ENCODE measurements at places on chromosomes 12 and 14.

- no peak for DNase-seq
- H3K4me3 ChIP-seq: no peak overlapping the region
- no peaks in the 10 kb centered on the region for H3K4me1 ChIP-seq
- H3K36me3 ChIP-seq: no peaks in the 10 kb centered on the region
- H3K27ac ChIP-seq: no peak overlapping the region
These were observed 105.3 kb upstream of the GSC start for GRCh38 chr14:94875256-94875655.

GRCh38 chr12:132539016-132539773, 49.2 kb downstream of the FBRSL1 start:
- no peaks in the 10 kb centered on the region for H3K27me3 ChIP-seq
- no peaks in the 10 kb centered on the region for H3K36me3 ChIP-seq
- no peak overlapping the region for H3K27ac ChIP-seq
- no peak for DNase-seq

GRCh38 chr12:11693067-11693466, 43.6 kb downstream of the ETV6 start:
- H3K4me1 ChIP-seq: no peaks in the 10 kb centered on the region
- H3K4me3 ChIP-seq: no peak overlapping the region
- no peaks in the 10 kb centered on the region for H3K27me3 ChIP-seq
- DNase-seq: no peak
- no peaks in the 10 kb centered on the region for H3K36me3 ChIP-seq
- no peak overlapping the region for H3K27ac ChIP-seq

DNA sequence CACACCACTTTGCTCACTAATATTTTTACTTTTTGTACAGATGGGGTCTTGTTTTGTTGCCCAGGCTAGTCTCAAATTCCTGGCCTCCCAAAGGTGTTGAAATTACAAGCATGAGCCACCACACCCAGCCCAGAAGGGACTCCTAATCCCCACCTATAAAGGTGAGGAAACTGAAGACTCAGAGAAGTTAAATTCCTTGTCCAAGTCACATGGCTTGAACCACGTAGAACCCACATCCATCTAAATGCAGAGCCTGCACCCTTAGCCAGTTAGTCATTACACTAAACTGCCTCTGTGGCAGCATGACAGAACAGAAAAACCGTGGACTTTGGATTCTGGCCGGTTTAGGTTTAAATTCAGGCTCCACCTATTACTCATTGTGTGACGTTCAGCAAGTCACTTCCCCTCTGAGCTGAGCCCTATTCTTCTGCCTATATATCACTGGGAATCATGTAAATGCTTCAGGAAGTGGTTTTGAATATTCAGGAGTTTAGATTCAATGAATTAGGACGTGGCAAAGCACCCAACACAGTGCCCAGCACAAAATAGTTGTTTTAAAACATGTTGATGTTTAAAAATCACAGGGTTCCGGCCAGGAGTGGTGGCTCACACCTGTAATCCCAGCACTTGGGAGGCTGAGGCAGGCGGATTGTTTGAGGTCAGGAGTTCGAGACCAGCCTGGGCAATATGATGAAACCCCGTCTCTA, 3.0 kb upstream of the CORO1C start:
- H3K27ac ChIP-seq: no peak overlapping the region
- H3K36me3 ChIP-seq: no peaks in the 10 kb centered on the region
- no peak overlapping the region for H3K4me3 ChIP-seq
- H3K4me1 ChIP-seq: peaks cover 11% of the 10 kb centered on the region

GRCh38 chr12:50505675-50506530, 1.1 kb downstream of the DIP2B start:
- peak overlapping the region; percentile 74 for H3K27ac ChIP-seq
- H3K36me3 ChIP-seq: no peaks in the 10 kb centered on the region
- peak overlapping the region; percentile 90 for H3K4me3 ChIP-seq
- peaks cover 55% of the 10 kb centered on the region for H3K4me1 ChIP-seq
- H3K27me3 ChIP-seq: no peaks in the 10 kb centered on the region
- DNase-seq: no peak

DNA sequence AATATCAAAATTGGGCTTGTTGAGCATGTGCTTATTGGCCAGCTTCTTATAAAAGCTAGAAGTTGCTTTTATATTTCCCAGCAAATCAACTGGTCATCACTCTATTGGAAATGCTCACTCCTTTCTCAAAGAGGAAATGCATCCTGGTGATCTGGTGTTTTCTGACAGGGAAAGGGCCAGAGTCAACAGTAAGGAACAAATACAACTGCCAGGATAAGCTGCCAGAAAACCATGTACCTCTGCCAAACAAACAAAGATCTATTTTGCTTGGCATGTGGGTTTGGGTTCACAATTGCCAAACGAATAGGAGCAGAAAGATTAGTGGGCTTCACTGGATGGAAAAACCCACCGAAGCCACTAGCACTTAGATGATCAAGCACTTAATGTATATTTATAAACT, 126.9 kb upstream of the PDZRN4 start:
- H3K4me1 ChIP-seq: no peaks in the 10 kb centered on the region
- no peaks in the 10 kb centered on the region for H3K27me3 ChIP-seq
- no peak overlapping the region for H3K27ac ChIP-seq
- no peak for DNase-seq

- H3K27ac ChIP-seq: no peak overlapping the region
- H3K36me3 ChIP-seq: no peaks in the 10 kb centered on the region
- H3K4me1 ChIP-seq: no peaks in the 10 kb centered on the region
- H3K4me3 ChIP-seq: no peak overlapping the region
- H3K27me3 ChIP-seq: no peaks in the 10 kb centered on the region
These were observed 37.5 kb downstream of the PLCZ1 start for GRCh38 chr12:18700271-18700670.

DNA sequence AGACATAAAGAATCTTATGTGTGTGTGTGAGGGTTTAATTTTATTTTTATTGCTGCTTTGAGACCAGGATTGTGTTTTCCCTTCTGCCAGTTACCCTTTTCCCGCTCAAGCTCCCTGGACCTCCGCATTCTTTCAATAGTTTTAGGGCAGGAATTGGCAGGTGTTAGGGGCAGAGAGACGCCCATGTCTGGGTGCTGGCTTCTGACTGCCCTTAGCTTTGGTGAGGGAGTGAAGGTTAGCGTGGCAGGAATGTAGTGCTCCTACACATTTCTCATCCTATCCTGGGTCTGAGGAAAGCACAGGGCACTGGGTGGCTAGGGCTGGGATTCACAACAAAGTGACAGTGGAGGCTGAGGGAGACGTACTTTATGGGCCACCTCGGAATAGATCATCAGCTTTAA, 428.1 kb downstream of the ZFP36L1 start:
- DNase-seq: no peak
- no peak overlapping the region for H3K27ac ChIP-seq
- no peaks in the 10 kb centered on the region for H3K27me3 ChIP-seq
- H3K36me3 ChIP-seq: no peaks in the 10 kb centered on the region

DNA sequence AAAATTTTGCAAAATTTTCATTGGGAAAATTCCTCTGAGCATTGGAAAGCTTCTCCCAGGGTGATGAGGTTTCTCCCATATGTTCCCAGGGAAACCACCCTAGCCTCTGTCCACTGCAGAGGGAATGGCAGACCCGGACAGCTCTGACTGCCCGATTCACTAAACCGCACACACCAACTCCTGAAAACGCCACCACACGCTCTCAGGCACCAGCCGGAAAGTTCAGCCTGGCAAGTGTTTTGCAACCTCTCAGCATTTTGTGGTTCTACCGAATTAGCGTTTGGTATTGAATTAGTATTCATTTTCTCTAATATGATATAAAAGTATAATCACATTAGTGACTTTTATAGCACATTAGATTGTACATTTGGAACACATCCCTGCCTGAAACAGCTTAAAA, 213.4 kb downstream of the PHETA1 start:
- H3K27me3 ChIP-seq: peaks cover 6% of the 10 kb centered on the region
- no peak overlapping the region for H3K27ac ChIP-seq
- H3K36me3 ChIP-seq: no peaks in the 10 kb centered on the region
- no peaks in the 10 kb centered on the region for H3K4me1 ChIP-seq

- no peak for DNase-seq
- H3K4me3 ChIP-seq: peak overlapping the region; percentile 92
- no peaks in the 10 kb centered on the region for H3K36me3 ChIP-seq
- no peaks in the 10 kb centered on the region for H3K27me3 ChIP-seq
- H3K27ac ChIP-seq: peak overlapping the region; percentile 98
These were observed 418 bp downstream of the AMN1 start for GRCh38 chr12:31728289-31728916.

DNA sequence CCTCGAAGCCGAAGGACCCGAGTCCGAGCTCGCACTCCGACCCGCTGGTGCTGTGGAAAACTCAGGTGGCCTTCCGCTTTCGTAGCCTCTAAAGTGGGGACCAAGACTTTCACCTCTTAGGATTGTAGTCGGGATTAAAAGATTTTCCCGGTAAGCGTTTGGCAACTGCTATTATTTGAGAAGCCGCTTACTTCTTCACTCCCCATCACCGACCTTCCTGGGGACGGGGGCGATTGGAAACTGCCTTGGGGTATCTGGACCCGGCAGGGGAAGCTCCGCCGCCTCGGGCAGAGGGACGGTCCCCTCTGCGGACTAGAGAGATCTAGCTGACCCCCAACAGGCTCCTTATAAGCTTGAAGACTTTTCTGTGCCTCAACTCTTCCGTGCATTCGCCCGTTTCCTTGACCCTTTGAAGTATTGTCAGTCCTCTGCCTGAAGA, 659 bp downstream of the TRAFD1 start:
- H3K36me3 ChIP-seq: no peaks in the 10 kb centered on the region
- no peak for DNase-seq
- H3K4me3 ChIP-seq: peak overlapping the region; percentile 88
- peaks cover 51% of the 10 kb centered on the region for H3K4me1 ChIP-seq

- H3K4me1 ChIP-seq: peaks cover 29% of the 10 kb centered on the region
- no peaks in the 10 kb centered on the region for H3K27me3 ChIP-seq
- no peak overlapping the region for H3K4me3 ChIP-seq
These were observed 15.8 kb upstream of the TMEM30B start for GRCh38 chr14:61296719-61297502.

DNA sequence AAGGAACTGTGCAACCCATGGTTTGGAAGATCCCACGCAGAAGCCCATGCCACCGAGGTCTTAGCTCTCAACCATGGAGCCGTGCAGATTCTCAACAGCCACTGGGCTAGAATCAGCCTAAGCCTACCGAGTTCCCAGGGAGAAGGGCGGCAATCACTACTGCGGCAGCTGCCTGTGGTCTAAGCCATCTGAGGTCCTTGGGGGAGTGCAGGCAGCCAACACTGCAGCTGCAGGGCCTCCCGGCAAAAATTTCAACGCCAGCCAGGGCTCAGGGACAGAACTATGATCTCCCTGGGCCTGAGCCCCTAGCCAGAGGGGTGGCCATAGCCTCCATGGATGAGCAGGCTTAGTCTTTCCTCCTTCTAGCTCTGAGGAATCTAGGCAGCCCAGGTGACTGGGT, 156.8 kb upstream of the CLEC14A start:
- H3K4me1 ChIP-seq: no peaks in the 10 kb centered on the region
- DNase-seq: no peak
- no peaks in the 10 kb centered on the region for H3K27me3 ChIP-seq

GRCh38 chr14:61498303-61498702, 176.9 kb downstream of the PRKCH start:
- H3K27ac ChIP-seq: no peak overlapping the region
- no peaks in the 10 kb centered on the region for H3K27me3 ChIP-seq
- DNase-seq: no peak
- peaks cover 57% of the 10 kb centered on the region for H3K4me1 ChIP-seq
- H3K36me3 ChIP-seq: peaks cover 15% of the 10 kb centered on the region
- no peak overlapping the region for H3K4me3 ChIP-seq

- H3K4me3 ChIP-seq: no peak overlapping the region
- no peak for DNase-seq
- peaks cover 18% of the 10 kb centered on the region for H3K4me1 ChIP-seq
- no peak overlapping the region for H3K27ac ChIP-seq
These were observed 15.0 kb upstream of the EMP1 start for GRCh38 chr12:13181375-13182070.

DNA sequence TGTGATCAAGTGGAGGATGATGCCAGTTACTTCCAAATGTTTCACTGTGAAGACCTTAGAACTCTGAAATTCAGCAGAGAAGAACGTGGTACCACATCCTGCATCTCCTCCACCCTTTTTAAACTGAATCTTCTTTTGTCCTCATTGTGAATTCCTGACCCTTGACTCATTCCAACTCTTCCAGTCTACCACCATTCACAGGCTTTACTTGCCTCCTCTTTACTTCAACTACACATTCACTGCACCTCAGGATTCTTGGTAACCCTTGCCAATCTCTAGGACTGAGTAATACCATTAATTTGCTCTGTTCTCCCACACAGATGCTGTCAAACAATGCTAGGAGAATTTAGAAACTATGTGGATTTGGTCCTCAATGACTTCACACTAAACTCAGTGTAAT, 37.3 kb downstream of the PPP1R12A start:
- peaks cover 33% of the 10 kb centered on the region for H3K4me1 ChIP-seq
- H3K27ac ChIP-seq: no peak overlapping the region
- no peaks in the 10 kb centered on the region for H3K36me3 ChIP-seq

GRCh38 chr12:104419717-104420116, 37.0 kb upstream of the CHST11 start:
- H3K36me3 ChIP-seq: no peaks in the 10 kb centered on the region
- H3K27ac ChIP-seq: no peak overlapping the region
- H3K4me3 ChIP-seq: no peak overlapping the region
- H3K4me1 ChIP-seq: no peaks in the 10 kb centered on the region

Measured in CD8-positive, alpha-beta memory T cell (primary cell).